ENCODE measurements at places on chromosomes 3 and 15. TPM values are rescaled to one million over a fixed set of nuclear protein-coding genes. Genes with fewer than 3 reads are reported as not detected.
A peak's percentile ranks its signal among the peaks of the same experiment; 100 is the strongest.

DNA sequence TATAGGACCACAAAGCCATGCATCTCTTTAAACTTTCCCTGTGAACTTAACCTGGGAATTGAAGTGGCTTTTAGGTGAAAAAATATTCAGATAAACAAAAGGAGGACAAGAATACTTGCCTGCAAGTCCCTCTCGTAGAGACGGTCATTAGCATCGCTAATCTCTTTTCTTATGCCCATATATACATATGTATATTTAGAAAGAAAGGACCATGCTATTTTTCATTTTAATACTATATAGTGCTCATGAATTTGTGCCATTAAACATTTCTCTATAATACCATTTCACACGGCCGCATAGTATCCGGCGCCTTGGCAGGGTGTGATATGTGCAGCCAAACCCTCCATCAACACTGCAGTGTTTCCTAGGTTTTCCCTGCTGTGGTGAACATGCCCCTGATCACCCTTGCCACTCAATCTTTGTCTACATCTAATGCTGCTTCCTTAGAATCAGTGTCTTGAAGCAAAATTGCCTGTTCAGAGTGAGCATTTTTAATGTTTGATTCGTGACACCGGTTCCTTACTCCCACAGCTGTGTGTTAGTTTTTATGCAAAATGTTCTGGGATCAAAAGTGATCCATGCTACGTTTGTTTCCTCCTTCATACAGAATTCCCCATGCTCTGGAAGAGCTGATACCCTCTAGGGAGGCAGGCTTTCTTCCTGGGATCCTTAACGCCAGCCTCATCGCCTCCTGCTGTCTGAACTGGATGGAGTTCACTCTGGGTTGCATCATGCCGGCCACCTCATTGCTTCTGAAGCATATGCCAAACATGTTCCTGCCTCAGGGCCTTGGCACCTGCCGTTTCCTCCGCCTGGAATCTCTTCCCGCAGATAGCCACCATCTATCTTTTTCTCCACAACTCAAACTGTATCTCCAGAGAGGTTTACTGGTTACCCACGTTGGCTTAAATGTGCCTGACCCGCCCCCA lies 118.1 kb downstream of the FBLN2 start:
- DNase-seq, result no peak
- H3K27me3 ChIP-seq, result no peaks in the 10 kb centered on the region
- no peak overlapping the region for H3K27ac ChIP-seq
- no peak overlapping the region for H3K4me3 ChIP-seq
- H3K36me3 ChIP-seq, result no peaks in the 10 kb centered on the region

DNA sequence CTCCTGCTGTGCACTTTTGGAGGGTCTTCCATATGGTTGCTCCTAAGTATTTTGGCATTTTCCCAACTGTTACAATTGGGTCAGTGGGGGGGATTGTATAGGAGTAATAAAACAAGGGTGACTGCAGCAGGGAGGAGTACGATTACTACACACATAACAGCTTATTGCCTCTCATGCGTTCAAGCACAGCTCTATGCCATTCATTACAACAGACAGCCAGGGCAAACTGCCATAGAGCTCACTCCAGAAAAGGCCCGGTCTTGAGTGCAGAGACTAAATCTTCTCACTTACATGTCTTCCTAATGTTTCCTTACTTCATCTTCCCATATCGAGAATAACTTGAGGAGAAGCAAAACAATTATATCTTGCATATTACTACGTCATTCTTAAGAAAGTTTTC lies 1.4 kb upstream of the CHMP2B start:
- H3K27me3 ChIP-seq, result peaks cover 17% of the 10 kb centered on the region
- H3K27ac ChIP-seq, result no peak overlapping the region
- peak overlapping the region; percentile 10 for H3K4me3 ChIP-seq
- no peak for DNase-seq

- H3K36me3 ChIP-seq, result peaks cover 80% of the 10 kb centered on the region
- H3K27ac ChIP-seq, result no peak overlapping the region
- no peaks in the 10 kb centered on the region for H3K27me3 ChIP-seq
- no peak overlapping the region for H3K4me3 ChIP-seq
Observed at GRCh38 chr15:34161329-34161963, 48.5 kb downstream of the KATNBL1 start.

DNA sequence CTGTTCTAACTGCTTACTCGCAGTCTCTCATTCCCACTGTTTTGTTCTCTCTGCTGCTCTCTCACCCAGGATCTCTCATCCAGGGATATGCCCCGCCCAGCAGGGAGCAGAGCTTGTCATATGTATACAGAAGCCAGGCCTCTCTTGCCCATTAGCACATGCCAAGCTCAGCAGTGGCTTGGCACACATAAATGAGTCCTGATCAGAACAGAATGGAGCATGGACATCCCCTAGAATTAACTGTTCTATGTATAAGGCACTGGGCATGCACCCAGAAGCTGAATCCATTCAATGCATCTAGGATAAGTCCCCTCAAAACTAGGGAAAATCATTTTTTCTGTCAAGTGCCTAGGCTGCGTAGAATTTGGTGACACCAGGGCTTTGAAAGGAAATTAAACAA lies 61.6 kb downstream of the IGSF11 start:
- no peaks in the 10 kb centered on the region for H3K4me1 ChIP-seq
- peaks cover 6% of the 10 kb centered on the region for H3K27me3 ChIP-seq
- no peak overlapping the region for H3K4me3 ChIP-seq
- no peak overlapping the region for H3K27ac ChIP-seq

DNA sequence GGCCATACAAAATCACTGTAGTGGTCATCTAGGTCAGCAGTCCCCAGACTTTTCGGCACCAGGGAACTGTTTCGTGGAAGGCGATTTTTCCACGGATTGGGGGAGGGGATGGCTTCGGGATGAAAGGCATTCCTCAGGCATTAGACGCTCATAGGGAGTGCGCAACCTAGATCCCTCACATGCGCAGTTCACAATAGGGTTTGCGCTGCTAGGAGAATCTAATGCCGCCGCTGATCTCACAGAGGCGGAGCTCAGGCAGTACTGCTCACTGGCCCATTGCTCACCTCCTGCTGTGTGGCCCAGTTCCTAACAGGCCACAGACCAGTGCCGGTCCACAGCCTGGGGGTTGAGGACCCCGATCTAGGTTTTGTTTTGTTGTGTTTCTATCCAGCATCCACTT lies 200.1 kb downstream of the SLC9A9 start:
- H3K27me3 ChIP-seq, result no peaks in the 10 kb centered on the region
- no peak for DNase-seq
- H3K4me1 ChIP-seq, result no peaks in the 10 kb centered on the region
- H3K4me3 ChIP-seq, result no peak overlapping the region
- peaks cover 2% of the 10 kb centered on the region for H3K36me3 ChIP-seq
- H3K27ac ChIP-seq, result no peak overlapping the region

NT5DC2 gene
- 38.7 TPM for total RNA-seq

DNA sequence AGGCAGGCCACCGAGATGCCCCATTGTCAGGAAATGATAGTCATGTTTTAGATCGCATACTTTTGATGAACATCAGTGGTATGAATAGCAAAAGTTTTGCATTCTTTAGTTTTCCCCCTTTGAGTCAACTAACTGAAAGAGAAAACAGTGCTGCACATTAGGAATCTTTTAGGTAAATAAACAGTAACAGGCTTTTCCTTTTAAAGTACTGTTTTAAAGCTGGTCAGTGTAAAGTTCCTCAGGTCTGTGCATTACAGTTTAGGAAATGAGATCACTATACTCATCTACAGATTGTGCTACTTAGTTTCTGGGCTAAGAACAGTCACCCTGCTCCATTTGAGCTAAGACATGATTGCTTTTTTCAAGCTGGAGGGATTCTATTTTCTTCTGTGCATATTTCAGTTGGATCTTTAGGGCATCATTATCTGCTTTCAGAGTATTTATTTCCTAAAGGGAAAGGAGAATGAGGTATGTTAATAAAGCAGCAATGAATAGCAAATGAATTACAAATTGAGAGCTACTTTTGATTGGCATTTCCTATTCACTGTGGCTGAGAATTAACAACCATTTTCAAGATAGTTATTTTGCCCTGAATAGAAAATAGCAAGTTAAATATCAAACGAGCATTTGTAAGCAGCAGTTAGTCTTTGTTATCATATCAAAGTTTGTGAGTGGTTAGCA lies 36.5 kb downstream of the FAM98B start:
- peaks cover 44% of the 10 kb centered on the region for H3K4me1 ChIP-seq
- DNase-seq, result no peak
- H3K36me3 ChIP-seq, result peaks cover 65% of the 10 kb centered on the region
- no peaks in the 10 kb centered on the region for H3K27me3 ChIP-seq
- peak overlapping the region; percentile 35 for H3K27ac ChIP-seq

- no peak for DNase-seq
- no peak overlapping the region for H3K4me3 ChIP-seq
- H3K27me3 ChIP-seq, result peaks cover 8% of the 10 kb centered on the region
- H3K27ac ChIP-seq, result no peak overlapping the region
- H3K36me3 ChIP-seq, result no peaks in the 10 kb centered on the region
Observed at GRCh38 chr15:60761505-60761845, 282.5 kb upstream of the ICE2 start.

DNA sequence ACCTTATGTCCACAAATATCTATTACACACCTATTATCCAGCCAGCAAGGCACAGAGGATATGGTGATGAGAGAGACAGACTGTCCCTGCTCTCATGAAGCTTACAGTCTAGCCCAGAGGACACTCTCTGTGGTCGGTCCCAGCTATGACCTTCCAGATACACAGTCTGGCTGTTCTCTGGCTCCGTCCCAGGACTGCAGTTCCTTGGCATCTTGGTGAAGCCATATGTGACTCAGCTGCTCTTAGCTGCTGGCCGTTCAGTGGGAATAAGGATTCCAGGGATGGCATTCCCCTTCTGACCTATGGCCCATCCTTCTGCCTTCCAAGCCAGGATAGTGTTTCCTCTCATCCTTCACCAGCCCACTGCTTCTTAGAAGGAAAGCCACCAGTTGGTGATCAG lies 30.8 kb downstream of the MEX3B start:
- no peaks in the 10 kb centered on the region for H3K36me3 ChIP-seq
- no peak overlapping the region for H3K27ac ChIP-seq
- no peaks in the 10 kb centered on the region for H3K4me1 ChIP-seq
- no peak overlapping the region for H3K4me3 ChIP-seq
- peaks cover 9% of the 10 kb centered on the region for H3K27me3 ChIP-seq
- no peak for DNase-seq

PTX3 gene
- not detected for total RNA-seq

DNA sequence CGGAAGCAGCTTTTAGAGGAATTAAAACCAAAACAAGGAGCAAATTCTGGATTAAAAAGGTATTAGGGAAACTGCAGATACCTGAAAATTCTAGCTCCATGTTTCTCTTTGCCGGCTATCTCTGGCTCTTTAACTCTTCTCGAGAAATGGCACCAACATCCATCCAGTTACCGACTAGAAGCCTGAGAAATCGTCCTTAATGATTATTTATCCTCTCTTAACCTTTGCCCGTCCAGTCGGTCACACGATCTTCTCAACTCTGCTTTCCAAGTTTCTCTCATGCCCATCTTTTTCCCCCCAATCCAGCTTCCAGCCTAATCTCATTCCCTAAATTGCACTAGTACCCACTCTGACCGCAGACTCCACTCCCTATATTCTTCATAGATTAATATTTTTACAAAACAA lies 596 bp upstream of the SGO1 start:
- peaks cover 17% of the 10 kb centered on the region for H3K36me3 ChIP-seq
- peaks cover 29% of the 10 kb centered on the region for H3K4me1 ChIP-seq
- H3K27me3 ChIP-seq, result no peaks in the 10 kb centered on the region
- no peak for DNase-seq

GRCh38 chr3:61666615-61667330 lies 105.4 kb downstream of the PTPRG start:
- H3K4me1 ChIP-seq, result no peaks in the 10 kb centered on the region
- H3K27ac ChIP-seq, result no peak overlapping the region
- no peaks in the 10 kb centered on the region for H3K36me3 ChIP-seq
- H3K27me3 ChIP-seq, result no peaks in the 10 kb centered on the region

PLXNB1 gene
- total RNA-seq, result 1.8 TPM

GRCh38 chr3:156433138-156433537 lies 121.8 kb downstream of the SSR3 start:
- peaks cover 28% of the 10 kb centered on the region for H3K27me3 ChIP-seq
- no peak overlapping the region for H3K4me3 ChIP-seq

DNA sequence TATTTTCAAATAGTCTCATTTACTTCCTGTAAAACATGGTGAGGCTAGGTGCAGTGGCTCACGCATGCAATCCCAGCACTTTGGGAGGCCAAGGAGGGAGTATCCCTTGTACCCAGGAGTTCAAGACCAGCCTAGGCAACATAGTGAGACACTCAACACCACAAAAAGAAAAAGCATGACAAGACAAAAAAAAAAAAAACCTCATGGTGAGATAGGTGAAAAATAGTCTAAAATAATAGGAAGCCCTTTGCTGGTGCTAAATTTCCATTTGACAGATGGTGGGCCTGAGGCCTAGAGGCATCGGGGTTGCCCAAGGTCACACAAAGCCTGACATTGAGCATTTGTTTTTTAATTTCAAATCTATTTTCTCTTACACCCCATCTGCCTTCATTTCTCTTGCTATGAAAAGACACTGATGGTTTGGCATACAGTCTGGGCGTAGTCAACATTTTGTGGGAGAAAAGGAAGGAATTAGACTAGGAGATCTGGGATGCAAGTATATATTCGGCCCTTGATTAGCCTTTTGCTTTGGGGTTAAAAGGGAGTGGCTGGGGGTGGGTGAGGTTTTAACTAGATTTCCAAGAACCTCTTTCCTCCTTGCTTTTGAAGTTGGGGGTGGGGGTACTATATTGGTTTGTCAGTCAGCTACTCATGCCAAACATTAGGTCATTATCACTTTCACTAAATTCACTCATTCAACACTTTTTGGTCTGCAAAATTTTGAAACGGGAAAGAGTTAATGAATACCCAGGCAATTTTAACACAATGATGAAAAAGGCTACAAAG lies 11.3 kb downstream of the RAB8B start:
- DNase-seq, result no peak
- peaks cover 83% of the 10 kb centered on the region for H3K4me1 ChIP-seq
- no peaks in the 10 kb centered on the region for H3K27me3 ChIP-seq
- no peak overlapping the region for H3K4me3 ChIP-seq
- peaks cover 42% of the 10 kb centered on the region for H3K36me3 ChIP-seq

- peak overlapping the region; percentile 68 for H3K27ac ChIP-seq
- DNase-seq, result no peak
- peaks cover 57% of the 10 kb centered on the region for H3K4me1 ChIP-seq
- H3K4me3 ChIP-seq, result no peak overlapping the region
- H3K27me3 ChIP-seq, result no peaks in the 10 kb centered on the region
- peaks cover 13% of the 10 kb centered on the region for H3K36me3 ChIP-seq
Observed at GRCh38 chr3:15812183-15812582, 14.4 kb upstream of the ANKRD28 start.
